Stimulated activated effector memory CD8-positive, alpha-beta T cell treated with anti-CD3 and anti-CD28 coated beads, Interleukin-12 subunit alpha, Interleukin-12 subunit beta, amount 100 ng/mL, for 72 hours (primary cell): ENCODE measurements at places on chromosomes 12 and 14.

DNA sequence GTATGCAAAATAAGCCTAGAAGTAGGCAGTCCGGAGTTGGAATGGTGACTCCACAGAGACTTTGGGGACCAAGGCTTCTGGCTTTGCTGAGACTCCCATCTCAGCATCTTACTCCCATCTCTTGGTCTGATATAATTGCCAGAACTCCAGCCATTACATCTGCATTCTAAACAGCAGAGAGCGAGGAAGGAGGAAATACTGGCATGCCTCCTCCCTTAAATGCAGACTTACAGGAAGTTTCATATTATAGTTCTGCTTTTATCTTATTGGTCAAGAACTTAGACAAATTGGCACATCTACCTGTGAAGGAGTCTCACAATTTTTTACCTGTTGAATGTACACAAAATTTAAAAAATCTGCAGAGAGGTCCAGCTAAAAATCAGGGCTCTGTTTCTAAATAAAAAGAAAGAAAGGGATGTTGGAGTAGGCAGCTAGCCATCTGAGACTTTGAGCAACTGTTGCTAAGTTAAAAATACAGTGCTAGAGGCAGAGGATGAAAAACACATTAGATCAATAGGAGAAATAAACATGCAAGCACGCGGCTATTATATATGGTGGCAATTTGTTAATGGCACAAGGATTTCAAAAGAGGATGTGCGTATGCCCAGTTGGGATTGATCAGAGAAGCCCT lies 209.9 kb upstream of the HMGA2 start:
- no peak for DNase-seq

DNA sequence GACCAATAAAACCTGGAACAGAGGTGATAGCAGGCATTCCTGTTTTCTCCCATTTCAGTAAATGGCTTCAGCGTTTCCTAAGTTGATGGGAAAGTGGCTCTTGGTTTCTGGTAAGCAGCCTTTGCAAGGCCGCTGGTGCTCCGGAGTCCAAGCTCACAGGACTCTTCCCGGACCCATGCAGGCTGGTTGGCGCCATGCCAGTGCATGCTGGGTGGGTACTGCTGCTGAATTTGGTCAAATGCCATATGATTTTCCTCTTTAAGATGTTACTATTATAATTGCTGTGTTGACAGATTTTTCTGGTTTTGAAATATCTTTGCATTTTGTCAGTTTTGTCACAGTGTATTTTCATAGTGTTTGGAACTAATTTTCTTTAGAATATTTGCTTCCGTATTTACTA lies 27.7 kb downstream of the PPP2R5C start:
- no peak for DNase-seq

GRCh38 chr14:93940437-93940836 lies 13.3 kb downstream of the FAM181A start:
- no peak for DNase-seq

DNA sequence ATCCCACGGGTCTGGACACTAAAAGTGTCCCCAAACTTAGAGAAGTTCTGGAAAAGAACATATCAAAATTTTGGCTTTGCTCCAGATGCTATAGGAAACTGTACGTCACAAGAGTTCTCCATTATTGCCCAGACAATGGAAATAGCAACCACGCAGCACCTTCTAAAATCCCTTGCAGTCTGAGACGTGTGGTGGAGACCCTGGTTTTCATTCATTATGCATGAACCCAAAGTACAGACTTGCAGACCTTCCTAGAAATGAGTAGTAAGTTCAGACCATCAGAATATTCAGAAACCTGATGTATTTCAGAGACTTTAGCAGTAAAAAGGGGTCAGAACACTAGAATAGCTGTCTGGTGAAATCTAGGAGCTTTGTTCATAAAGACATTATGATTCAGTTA lies 50.0 kb upstream of the BCL2L14 start:
- DNase-seq = no peak

DNA sequence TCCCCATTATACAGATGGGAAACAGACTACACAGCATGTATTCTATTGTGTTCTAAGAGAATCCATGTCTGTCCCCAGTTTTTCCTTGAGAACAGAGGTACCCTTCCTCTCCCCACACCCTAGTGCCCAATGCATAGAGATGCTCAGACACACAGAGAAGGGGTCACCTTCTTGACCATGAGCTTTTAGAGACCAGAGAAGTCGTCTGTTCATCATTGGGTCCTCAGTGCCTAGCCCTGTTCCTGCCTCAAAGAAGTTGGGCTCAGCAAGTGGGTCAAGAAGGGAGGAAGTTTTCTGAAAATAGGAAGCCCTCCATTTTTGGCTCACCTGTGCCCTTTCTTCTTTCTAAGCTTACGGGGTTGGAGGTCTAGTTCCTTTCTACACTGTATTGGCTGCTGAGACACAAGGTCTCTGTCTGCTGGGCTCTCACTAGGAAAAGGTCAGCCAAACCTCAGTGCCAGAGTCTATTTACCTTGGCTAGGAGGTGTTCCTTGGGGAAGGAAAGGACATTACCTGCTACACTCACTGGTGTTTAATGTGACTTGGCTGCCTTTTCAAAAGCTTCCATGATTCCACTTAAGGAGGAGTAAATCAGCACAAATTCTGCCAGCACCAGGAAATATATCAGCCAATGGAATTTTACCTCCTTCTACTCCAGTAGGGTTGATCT lies 198.5 kb upstream of the PWP1 start:
- DNase-seq = no peak

DNA sequence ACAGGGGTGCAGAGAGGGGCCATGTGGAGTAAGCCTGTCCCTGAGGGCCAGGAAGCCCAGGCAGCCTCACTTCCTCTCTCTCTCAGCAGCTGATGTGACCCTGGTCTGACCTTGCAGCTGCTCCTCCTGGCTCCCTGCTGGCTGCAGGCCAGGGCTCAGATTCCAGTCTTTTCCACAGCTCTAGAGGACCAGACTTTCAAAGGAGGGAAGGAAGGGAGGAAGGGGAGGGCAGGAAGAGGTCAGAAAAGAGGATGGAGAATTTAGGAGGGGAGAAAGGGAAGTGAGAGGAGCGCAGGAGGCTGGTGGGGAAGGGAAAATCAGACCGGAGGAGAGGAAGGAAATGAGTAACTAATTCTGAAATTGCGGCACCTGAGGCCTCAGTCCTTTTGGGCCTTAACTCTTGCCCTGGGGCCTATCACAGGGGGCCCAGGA lies 40.9 kb upstream of the VASH1 start:
- no peak for DNase-seq

DNA sequence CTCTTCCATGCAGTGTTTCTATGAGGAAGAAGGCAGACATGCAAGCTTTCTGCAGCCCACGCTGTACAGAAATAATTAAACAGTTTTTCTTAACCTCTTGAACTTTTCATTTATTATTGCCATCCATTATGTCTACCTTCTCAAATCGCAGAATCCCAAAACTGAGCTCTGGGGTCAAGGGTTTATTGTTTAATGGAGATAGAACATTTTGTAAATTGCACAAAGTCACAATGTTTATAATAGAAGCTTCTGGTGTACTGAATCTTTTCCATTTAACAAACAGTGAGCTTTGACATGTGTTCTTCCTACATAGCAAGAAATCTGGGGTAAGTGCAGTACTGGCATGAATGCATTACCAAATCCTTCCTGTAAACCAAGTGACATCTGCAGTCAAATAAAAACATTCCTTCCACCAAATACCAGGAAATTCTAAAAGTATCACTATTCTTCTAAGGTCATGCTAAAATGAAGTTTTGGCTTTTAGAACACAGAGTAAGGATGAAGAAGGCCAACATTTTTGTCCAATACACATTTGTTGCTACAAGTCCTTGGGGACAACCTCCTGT lies 385.3 kb upstream of the DDHD1 start:
- no peak for DNase-seq

- no peak for DNase-seq
Observed at GRCh38 chr12:8781381-8782127, 40.9 kb upstream of the A2ML1 start.

DNA sequence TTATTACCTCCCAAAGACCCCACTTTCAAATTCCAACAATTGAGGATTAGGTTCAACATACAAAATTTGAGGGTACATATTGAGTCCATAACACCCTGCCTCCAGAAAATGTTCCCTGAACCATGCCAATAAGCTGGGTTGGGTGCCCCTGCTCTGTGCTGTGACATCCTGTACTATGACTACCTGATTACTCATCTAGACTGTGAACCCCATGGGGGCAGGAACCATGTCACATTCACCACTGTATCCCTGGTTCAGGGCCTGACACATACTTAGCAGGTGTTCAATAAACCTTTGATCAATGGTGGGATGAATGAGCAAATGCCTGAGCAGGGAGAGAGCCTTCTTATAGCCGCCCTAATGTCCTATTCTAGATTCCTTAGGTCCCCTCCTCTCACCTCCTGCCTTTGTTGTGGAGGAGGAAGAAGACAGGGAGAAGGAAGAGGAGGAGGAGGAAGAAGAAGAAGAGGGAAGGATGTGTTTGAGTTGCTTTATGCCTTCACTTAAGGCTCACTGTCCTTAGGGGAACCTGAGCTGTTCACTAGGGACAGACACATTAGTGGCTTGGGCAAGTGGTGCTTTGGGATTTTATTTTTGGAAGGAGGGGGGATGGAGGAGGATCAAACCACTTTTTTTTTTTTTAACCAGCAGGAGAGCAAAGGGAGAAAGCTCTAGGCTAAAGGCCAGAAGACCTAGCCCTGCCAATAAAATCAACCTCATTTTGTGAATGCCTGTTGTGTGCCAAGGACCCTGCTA lies 21.3 kb downstream of the GPR68 start:
- DNase-seq = no peak

GRCh38 chr12:10027311-10027710 lies 3.2 kb upstream of the CLEC9A start:
- DNase-seq = no peak

DNA sequence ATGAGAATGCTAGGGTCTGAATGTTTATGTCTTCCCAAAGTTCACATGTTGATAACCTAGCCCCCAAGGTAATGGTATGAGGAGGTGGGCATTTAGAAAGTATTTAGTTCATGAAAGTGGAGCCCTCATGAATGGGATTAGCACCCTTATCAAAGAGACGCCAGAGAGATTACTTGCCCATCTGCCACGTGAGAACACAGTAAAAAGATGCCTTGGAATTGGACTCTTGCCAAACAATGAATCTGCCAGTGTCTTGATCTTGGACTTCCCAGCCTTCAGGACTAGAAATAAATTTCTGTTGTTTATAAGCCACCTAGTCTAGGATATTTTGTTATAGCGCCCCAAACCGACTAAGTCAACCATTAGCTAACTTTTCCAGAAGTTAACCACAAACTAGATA lies 92.0 kb upstream of the SLC38A4 start:
- DNase-seq = no peak

DNA sequence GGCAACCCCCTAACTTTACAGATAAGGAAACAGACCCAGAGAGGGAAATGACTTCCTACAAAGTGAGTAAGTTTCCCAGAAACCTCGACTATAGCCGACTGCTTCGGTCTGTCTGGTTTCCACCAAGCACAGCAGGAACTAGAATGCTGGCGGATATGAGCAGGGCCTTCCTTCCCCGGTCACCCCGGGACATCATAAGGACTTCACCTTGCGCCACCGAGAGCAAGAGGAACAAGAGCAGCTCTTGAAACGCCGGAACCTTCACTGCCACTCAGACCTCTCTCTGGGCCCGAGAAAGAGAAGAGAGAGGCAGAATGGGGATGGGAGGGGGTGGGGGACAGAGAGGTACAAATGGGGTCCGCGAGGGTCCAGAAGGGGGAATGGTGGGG lies 29.4 kb upstream of the GPR68 start:
- DNase-seq = no peak

GRCh38 chr12:19771858-19772257 lies 332.6 kb downstream of the AEBP2 start:
- no peak for DNase-seq

- no peak for DNase-seq
Observed at GRCh38 chr12:10073261-10073660, 25.5 kb downstream of the CLEC1A start.

- peak; percentile 77 for DNase-seq
Observed at GRCh38 chr12:101823891-101824290, 6.9 kb downstream of the GNPTAB start.

- DNase-seq = no peak
Observed at GRCh38 chr14:77498120-77498979, at the start of gene ISM2. ISM2 (minus strand) TSS chr14:77498816; CDS start chr14:77498793, 23 bp downstream.

DNA sequence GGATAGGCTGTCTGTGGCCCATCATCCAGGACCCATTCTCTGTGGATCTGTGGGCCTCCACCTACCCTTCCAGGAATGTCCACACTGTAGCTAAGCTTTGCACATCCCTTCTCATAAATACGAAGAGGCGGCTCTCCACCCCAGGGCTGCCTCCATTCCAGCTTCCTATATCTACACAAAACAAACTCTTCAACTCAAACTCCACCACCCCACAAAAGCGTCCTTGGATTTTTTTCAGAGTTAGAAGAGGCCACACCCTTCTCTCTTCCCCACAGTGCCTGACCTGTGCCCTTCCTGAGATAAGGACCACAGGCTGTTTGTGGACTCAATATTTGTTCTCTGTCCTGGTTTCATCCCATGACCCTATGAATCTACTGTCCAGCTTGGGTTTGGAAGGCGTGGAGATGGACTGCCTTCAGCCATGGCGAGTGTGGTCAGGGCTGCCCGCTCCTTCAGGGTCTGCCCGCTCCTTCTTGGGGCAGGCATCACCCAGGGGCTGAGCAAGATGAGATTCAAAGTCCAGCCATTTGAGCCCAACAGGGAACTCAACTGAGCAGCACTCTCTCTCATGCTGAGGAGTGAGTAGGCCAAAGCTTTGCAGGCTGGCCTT lies 13.0 kb upstream of the SERPINA12 start:
- no peak for DNase-seq

GRCh38 chr14:83483063-83483462 lies 1949.4 kb upstream of the SEL1L start:
- no peak for DNase-seq

GRCh38 chr12:24198936-24199671 lies 249.6 kb upstream of the SOX5 start:
- DNase-seq = no peak

- no peak for DNase-seq
Observed at GRCh38 chr14:86935241-86935885, 1057.6 kb downstream of the GALC start.

DNA sequence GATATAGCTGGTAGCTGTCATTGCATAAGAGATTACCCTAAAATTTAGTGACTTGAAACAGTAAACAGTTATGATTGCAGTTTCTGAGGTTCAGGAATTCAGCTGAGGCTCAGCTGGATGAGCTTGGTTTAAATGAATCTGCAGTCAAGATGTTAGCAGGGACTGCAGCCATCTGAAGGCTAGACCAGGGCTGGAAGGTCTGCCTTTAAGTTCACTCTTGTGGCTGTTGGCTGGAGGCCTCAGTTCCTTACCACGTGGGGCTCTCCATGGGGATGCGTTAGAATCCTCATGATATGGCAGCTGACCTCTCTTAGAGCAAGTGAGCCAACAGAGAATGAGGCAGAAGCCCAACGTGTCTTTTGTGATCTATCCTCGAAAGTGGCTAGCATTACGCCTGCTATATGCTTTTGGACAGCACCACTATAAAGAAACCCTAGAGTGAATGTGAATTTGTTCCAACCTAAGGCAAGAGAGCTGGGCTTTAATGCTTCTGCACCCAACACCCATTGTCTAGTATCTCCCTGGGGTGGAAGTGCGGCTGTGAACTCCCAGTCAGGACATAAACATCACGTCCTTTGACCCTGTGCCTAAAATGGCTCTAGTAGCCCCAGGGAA lies 26.0 kb downstream of the HSPB8 start:
- DNase-seq = no peak
